ENCODE measurements at places on chromosomes 1 and 21.

- DNase-seq, result no peak
Measured at GRCh38 chr1:196078691-196079090, 529.5 kb downstream of the KCNT2 start.

DNA sequence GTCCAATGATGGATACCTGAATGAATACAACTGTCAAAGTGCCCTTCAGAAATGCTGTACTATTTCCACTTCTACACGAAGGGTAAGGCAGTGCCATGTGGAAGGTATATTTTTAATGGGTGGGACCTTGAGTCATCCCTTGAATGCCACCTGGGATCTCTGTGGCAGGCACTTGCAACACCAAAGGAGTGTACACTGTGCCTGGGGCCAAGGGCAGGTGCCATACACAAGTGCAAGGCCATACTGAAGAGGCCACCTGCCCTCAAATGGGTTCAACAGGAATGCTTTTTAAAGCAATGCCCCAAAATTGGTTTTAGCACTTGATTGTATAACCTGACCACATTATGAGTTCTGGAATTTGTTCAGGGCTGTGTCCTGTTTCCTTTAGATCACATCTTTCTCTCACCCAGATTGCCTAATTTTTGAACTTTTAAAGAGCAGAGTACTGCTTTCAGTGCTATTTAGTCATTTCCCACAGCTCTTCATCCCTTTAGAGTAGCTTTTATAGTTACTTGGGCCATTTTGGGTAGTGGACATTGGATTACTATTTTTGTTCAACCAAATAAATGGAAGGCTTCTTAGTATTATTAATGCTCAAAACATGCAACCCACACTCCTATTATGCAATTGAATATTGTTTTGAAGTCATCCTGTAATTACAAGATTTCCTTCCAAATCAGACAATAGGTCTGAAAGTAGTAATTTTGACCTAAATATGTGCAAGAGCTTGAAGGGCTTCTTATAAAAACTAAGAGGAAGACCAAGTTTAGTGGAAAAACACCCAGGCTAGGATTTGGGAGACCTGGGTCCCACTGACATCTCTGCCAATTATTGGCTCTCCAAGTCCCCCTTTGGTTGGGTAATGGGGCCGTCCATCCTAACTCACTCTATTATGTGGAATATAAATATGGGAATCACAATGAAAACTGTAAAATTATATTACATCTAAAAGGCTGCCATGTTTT lies 57.2 kb downstream of the LEPR start:
- DNase-seq, result no peak

GRCh38 chr1:29975036-29975694 lies 738.8 kb downstream of the PTPRU start:
- no peak for DNase-seq

GRCh38 chr1:64484651-64485050 lies 14.7 kb downstream of the CACHD1 start:
- DNase-seq, result no peak

DNA sequence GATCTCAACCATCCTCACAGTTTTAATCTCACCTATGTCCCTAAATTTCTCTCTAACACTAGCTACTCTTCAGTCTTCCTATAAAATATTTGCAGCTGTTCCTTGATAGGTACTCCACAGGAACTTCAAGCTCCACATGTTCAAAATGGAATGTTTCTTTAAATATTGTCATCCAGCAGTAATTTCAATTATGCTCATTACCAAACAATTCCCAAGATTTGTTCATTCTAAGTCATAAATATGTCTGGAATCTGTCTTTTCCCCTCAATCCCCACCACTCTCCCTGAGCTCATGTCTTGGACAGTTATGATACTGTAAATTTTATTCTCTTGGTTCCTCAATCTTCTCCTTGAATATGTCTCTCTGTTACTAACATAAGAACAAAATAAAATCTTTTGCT lies 214.4 kb downstream of the NRIP1 start:
- DNase-seq, result no peak

DNA sequence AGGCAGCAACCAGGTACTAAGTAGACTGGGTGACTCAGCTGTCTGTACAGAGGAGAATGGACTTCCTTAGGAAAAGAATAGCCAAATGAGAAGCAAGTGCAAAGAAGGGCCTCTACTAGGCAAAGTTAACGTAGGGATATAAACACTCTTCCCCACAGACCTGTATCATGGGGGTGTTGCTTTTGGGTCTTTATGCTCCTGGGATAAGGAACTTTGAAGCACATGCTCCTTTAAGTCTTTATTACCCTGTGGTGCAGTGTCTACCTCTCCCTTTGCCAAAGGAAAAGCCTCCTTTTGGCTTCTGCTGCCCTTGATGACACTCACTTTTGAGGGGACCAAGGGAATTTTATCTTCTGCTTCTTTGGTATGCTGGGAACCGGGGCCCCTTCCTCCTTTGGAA lies 5.0 kb downstream of the RFX5 start:
- DNase-seq, result no peak

DNA sequence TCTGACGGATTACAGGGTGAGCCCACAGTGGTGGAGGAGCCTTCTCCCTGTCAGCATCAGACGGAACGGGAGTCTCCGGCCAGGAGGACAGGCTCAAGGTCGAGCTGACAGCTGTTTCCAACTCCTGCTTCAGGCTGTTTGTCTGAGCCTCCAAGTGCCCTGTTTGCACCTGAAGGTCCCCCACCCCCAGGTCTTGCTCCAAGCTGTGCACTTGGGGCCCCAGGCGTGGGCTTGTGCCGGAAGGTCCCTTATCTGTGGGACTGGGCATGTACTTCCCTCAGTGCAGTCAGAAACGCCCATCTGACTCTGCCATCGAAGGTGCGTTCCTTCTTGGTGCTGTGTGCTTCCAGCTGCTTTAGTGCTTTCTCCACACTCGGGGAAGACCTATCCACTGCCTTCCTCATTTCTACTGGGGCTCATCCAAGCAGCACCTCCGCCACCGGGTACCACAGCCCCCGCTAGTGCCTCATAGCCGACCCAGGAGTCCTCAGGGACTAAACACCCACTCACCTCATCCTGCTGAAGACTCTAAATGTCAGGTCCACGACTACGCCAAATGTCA lies 29.5 kb upstream of the CR2 start:
- no peak for DNase-seq

GRCh38 chr1:71621785-71622184 lies 541.0 kb upstream of the ZRANB2 start:
- no peak for DNase-seq

DNA sequence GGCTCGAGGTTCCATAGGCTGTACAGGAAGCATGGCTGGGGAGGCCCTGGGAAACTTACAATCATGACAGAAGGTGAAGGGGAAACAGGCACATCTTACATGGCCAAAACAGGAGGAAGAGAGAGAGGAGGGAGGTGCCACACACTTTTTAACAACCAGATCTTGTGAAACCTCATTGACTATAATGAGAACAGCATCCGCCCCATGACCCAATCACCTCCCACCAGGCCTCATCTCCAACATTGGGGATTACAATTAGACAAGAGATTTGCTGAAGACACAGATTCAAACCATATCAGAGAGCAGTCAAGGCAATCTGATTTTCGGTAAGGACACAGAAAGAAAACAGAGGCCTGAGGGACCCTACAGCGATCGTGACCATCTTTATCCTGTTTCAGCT lies 41.7 kb downstream of the TNFRSF9 start:
- DNase-seq, result no peak

GRCh38 chr1:10673109-10673711 lies 123.2 kb downstream of the CASZ1 start:
- DNase-seq, result no peak

- DNase-seq, result no peak
Measured at GRCh38 chr21:39504230-39504629, 52.5 kb downstream of the SH3BGR start.

DNA sequence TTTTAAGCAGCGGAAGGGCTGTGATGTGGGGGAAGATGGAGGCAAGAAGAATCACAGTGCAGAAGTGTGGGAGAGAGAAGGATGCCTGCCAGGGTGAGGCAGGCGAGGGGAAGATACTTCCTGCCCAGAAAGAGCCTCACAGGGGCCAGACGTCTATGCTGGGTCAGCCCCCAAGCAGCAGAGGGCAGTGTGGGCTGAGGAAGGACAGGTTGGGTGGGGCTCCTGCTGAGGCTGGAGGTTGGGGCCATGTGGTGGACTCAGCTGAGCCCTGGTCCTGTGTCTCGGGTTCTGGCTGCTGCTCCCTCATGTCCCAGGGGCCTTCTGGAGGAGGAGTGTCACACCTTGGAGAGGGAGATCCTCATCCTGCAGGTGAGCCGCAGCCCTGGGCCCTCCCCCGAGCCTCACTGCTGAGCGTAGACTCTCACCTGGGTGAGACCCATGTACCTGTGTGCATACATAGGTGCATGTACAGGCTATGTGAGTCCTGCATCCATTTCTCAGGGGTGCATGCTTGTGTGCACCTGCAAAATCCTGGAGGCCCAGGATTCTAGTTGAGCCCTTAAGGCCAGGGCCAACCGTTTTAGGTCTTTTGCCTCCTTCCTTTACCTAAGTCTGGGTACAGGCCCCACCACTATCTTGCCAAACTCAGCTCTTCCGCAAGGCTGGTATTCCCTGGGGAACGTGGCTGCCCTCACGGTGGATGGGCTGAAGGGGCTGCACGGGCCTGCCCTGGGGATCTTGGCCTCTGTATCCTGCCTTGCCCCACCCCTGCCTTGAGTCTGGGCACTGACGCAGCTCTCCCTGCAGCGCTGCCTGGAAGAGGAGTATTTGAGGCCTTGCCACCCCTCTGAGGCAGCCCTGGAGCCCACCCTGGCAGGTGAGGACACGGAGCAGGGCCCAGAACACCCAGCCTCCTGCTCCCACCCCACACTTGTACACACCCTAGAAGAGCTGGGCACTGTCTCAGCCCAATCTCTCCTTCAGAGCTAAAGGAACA lies 3.7 kb downstream of the CCDC24 start:
- DNase-seq, result no peak

DNA sequence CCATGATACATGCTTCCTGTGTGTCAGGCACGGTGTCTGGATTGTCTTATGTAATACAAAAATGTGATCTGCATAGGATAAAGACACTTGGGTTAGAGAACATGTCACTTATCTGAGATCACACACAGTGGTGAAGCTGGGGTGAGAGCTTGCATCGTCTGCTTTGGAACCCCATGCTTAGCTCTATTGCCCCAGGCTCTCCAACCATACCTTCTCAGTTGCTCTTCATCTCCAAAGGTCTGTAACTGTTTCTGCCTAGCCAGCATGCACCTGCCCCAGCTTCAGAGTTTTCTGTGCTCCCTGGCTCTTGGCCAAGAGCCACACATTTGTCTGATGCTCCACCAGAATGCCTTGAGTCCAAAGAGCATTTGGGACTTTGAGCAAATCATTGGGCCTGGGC lies 93.9 kb upstream of the COG2 start:
- DNase-seq, result no peak

DNA sequence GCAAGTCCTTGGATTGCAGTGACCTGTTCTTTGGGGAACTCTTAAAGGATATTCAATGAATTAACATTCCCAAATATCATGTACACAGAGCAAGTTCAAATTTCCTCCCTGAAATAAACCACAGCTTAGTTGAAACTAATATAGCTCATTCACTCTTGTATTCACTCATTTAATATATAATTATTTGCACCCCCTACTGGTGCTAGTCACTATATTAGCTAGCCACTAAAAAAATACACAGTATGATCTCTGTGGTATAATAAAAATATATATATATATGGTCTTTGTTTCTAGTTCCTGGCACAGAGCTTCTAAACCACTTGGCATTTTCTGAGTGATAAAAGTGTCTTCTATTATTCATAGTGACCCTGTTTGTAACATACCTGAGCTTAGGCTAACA lies 177.3 kb upstream of the LYPLAL1 start:
- no peak for DNase-seq

- DNase-seq, result no peak
Measured at GRCh38 chr1:2800664-2801045, 838 bp downstream of the TTC34 start.
